HTR-8/SVneo (cell line): ENCODE measurements at places on chromosomes 5 and 9.

DNA sequence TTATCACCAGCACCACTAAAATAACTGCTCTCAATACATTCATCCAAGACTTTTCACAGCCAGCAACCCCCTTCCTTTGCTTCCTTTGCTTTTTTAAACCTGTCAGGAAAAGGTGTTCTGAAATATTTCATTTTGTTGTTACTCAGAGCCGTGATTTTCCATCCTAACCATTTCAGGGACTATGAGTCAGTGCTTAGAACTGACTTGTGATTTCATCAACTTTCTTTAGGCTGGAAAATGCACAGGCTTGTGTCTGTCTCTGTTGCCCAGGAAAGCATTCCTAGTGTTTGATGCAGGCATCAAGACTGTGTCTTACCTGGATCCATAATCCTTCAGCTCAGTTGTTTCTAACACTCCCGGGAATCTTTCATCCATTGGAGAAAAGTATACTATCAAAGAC lies 805.6 kb downstream of the BRINP1 start:
- no peak for DNase-seq

- DNase-seq = no peak
Observed at GRCh38 chr5:150411245-150411979, 1.3 kb downstream of the CD74 start.

DNA sequence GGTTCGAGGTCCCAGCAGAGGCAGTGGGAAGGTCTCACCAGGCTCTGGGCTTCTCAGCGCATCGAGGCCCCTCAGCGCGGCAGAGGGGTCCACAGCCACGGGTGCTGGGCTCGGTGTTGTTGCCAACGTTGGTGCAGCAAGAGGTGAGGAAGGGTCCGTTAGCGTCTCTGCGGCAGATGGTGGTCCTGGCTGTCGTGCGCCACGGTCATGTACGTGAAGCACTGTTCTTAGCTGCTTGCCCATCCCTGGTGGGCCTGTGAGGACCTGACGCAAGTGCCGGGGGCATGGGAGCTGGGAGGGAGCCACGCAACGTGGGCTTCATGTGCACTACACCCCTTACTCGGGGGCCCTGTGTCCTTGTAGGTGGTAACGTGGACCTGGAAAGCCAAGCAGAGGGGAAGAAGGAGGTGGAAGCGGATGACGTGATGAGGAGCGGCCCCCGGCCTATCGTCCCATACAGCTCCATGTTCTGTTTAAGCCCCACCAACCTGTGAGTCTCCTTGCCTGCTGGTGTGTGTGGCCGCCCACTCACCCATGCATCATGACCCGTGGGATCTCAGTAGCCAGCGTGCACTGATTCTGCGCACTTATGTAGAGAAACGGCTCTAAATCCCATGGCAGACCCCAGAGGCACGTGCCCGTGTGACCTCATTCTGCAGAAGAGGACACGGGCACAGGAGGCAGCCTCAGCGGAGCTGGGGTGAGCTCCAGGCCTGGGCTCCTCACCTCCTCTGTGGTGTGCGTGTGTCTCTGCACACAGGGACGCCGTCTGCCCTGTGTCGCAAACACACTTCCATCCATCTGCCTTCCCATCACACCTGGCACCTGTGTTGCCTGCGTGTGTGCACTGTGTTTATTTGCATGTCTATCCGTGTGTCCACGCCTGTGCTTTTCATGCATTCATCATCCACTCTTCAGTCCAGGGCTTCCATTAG lies 166.1 kb downstream of the CACNA1B start:
- DNase-seq = no peak

GRCh38 chr9:69949396-69949795 lies 94.3 kb upstream of the MAMDC2 start:
- DNase-seq = no peak

DNA sequence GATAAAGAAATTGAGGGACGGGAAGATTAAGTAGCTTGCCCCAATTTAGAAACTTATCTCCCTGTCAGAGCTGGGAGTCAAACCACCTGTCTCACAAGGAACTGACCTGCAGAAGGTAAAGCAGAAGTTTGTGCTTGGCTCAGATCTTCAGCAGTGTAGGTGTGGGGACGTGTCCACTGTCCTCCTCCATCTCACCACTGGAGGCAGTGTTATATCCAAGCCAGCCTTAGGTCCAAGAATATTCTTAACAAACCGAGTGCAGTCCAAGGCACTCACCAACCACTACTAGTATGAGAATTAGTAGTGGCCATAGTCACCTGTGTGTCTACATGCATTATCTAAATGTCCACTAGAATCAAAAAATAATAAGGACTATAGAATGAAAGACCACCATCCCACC lies 86.3 kb upstream of the IRX1 start:
- DNase-seq = no peak

GRCh38 chr9:110932863-110933262 lies 105.4 kb downstream of the LPAR1 start:
- DNase-seq = no peak

DNA sequence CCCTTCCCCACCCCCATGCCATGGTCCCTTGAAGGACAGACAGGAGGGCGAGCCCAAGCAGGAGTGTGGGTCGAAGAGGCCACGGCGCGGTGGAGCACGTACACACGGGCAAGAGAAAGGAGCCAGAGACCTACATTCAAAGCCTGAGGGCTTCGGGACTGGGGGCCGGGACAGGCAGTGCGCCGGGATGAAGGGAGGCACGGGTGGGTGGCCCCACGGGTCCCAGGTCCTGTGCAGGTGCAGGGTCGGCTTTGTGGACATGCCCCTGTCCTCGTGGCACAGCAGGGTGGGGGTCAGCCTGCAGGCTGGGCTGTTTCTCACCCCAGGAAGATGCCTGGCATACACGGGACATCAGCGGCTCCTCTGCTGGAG lies 9.8 kb downstream of the LRRC26 start:
- no peak for DNase-seq

- DNase-seq = no peak
Observed at GRCh38 chr9:95966306-95966705, 90.8 kb downstream of the ERCC6L2 start.

- DNase-seq = peak; percentile 55
Observed at GRCh38 chr5:142053426-142054151, 40.8 kb upstream of the GNPDA1 start.

DNA sequence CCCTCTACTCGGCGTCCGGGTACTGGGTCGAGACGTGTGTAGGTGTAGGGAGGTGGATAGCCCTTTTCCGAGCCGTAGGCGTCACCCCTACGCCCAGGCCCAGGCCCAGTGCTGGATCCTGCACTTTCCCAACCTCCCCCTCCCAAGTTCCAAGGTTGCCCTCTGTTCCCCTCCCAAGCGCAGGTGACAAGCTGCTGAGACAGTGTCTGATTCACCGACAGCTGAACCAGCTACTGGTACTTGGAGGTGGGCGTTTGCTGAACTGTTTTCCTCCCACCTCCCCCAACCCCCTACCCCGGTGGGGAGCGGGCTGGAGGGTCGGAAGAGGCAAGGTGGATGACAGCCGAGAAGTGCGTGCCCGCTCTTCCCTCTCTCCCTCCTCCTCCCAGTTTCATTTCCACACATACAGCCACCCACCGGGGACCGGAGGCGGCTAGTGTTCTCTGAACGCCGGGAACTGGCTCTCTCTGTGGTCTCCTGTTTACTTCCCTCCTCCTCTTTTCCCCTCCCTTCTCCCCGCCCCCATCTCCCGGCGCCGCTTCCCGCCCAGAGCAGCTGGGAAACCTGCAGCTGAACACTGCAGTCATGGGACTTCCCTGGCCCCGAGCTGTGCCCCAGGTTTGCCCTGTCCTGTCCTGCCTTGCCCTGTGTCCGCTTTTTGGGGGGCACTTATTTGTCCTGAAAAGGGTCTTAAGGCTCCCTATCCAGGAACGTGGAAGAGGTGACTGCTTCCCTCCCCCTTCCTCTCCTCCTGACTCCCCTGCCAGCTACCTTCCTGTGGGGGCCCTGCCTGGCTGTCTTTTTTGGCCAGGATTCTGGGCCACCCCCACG lies 6.2 kb upstream of the KLF9 start:
- peak; percentile 81 for DNase-seq

GRCh38 chr9:131270171-131271015 lies 5.9 kb downstream of the FAM78A start:
- DNase-seq = no peak

DNA sequence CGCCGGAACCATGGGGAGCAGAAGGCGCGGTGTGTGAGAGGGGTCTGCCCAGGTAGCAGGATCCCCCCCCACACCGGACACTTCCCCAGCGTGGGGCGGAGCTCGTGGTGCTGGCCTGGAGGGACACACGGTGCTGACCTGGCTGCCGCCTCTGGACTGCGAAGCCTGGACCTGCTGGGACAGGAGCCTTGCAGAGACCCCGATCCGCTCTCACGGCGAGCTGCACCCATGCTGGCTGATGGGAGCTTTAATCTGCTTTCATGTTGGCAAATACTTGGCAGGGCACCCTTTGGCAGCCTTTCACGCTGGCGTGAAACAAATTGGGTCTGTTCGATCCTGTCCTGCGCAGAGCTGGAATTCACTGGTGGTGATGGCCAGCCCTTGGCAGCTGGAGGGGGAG lies 7.4 kb downstream of the NKD2 start:
- DNase-seq = no peak
